ENCODE measurements at places on chromosomes 12 and 14. TPM values are rescaled to one million over a fixed set of nuclear protein-coding genes. Genes with fewer than 3 reads are reported as not detected.

DNA sequence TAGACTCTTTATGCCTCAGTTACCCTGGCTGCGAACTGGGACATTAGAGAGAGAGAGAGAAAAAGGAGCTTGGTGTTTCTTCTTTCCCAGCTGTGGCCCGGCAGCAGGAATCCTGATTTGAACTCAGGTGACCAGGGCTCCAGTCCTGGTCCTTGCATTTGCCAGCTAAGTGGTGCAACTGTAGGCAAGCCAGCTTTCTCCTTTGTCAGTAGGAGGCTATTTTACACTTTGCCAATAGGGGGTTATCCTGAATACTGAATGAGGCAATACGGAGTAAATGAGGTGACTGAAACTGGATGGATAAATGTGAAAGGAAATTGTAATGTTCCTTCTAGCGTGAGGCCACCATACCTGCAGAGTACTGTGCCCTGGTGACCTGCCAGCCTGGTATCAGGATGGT is 27.8 kb downstream of the KCNA5 start:
- H3K36me3 ChIP-seq: no peaks in the 10 kb centered on the region
- no peak overlapping the region for H3K27ac ChIP-seq
- no peaks in the 10 kb centered on the region for H3K27me3 ChIP-seq
- no peak for DNase-seq

DNA sequence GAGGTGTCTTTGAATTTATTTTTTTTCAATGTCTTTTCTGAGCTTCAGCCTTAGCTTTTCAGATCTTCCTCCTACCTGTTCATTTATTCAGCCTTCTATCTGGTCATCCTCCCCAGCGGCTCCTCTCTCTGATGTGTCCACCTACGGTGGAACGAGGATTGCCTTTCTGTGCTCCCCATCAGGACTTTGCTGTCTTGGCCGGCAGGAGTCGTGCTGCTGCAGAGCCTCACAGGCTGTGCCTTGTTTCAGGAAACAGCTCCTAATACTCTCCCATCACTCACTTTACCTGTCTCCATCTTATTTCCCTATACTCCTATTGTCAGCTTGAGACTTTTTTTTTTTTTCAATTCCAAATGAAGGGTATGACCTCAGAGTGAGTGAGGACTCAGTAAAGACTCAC is 76.9 kb downstream of the KICS2 start:
- H3K4me1 ChIP-seq: no peaks in the 10 kb centered on the region
- H3K36me3 ChIP-seq: no peaks in the 10 kb centered on the region
- no peak overlapping the region for H3K4me3 ChIP-seq

DNA sequence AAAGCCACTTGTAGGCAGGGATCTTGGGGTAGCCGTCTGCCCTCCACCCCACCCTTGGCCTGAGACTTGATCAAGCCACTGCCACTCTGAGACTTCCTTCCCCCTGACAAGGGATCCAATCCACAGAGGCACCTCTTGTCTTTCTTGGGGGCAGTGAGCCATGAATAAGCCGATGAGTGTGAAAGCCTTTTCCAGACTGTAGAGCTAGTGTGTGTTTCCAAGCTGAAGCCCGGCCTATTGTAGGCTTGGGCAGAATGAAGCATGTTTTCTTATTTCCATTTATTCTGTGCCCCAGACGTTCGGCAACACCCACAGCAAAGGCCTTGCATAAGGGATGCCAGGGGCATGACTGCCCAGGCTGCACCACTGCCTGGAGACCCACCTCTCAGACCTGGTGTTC is 991.6 kb downstream of the BCL11B start:
- no peaks in the 10 kb centered on the region for H3K27me3 ChIP-seq
- no peaks in the 10 kb centered on the region for H3K36me3 ChIP-seq
- H3K4me1 ChIP-seq: no peaks in the 10 kb centered on the region
- no peak overlapping the region for H3K4me3 ChIP-seq

GRCh38 chr12:39368891-39369290 is 74.0 kb downstream of the KIF21A start:
- no peaks in the 10 kb centered on the region for H3K36me3 ChIP-seq
- H3K4me3 ChIP-seq: no peak overlapping the region
- H3K27ac ChIP-seq: no peak overlapping the region
- H3K27me3 ChIP-seq: no peaks in the 10 kb centered on the region
- no peaks in the 10 kb centered on the region for H3K4me1 ChIP-seq

- H3K4me1 ChIP-seq: no peaks in the 10 kb centered on the region
- no peaks in the 10 kb centered on the region for H3K36me3 ChIP-seq
- H3K27me3 ChIP-seq: no peaks in the 10 kb centered on the region
- DNase-seq: peak; percentile 14
- H3K4me3 ChIP-seq: no peak overlapping the region
- no peak overlapping the region for H3K27ac ChIP-seq
Observed at GRCh38 chr14:68634874-68635595, 157.8 kb downstream of the ZFP36L1 start.

GRCh38 chr12:89663577-89664357 is 44.9 kb downstream of the ATP2B1 start:
- H3K4me3 ChIP-seq: no peak overlapping the region
- no peaks in the 10 kb centered on the region for H3K4me1 ChIP-seq
- no peaks in the 10 kb centered on the region for H3K27me3 ChIP-seq
- no peaks in the 10 kb centered on the region for H3K36me3 ChIP-seq
- no peak overlapping the region for H3K27ac ChIP-seq

Gene NANOG
- 0.57 TPM for total RNA-seq

GRCh38 chr12:131871677-131872076 is 22.7 kb upstream of the ULK1 start:
- H3K4me1 ChIP-seq: no peaks in the 10 kb centered on the region
- no peak overlapping the region for H3K4me3 ChIP-seq
- H3K27me3 ChIP-seq: no peaks in the 10 kb centered on the region
- no peak overlapping the region for H3K27ac ChIP-seq

Gene TSPAN11
- 14.1 TPM for total RNA-seq

DNA sequence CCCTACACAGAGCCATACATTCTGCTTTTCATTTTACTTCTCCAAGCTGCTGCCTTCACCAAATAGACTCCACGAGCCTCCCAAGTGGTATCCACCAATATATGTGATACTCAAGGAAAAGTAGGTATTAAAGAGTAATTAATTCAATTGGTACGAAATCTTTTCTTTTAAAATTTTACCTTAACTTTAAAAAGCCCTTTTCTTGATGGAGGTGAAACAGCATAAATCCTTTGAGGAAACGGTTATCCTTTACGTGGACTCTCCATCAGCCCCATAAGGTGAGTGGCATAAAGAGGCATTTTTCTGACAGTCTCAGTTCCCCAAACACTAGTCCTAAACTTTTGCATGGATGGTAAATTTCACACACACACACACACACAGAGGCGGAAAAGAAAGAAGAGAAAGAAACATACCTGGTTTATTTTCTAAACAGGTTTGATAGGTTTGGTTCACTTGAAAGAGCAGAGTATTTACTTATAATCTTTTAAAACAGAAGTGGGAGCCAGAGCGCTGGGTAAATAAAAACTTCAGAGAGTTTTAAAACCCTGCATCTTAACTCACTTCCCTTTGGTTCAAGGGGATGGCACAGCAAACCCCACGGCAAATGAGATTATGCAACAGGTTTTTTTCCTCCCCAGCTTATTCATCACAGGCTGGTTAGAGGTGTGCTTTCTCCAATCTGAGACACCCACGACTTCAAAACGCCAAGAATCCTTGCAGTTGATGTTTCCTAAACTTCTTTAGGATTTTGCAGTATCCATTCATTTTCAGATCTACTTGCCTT is 1.9 kb downstream of the DUSP16 start:
- H3K4me1 ChIP-seq: peaks cover 3% of the 10 kb centered on the region
- no peaks in the 10 kb centered on the region for H3K27me3 ChIP-seq
- no peak for DNase-seq
- peak overlapping the region; percentile 100 for H3K27ac ChIP-seq

GRCh38 chr14:73627151-73627558 is 14.8 kb downstream of the ACOT6 start:
- no peaks in the 10 kb centered on the region for H3K27me3 ChIP-seq
- H3K4me3 ChIP-seq: no peak overlapping the region
- no peaks in the 10 kb centered on the region for H3K36me3 ChIP-seq
- H3K4me1 ChIP-seq: no peaks in the 10 kb centered on the region
- no peak overlapping the region for H3K27ac ChIP-seq
- no peak for DNase-seq

DNA sequence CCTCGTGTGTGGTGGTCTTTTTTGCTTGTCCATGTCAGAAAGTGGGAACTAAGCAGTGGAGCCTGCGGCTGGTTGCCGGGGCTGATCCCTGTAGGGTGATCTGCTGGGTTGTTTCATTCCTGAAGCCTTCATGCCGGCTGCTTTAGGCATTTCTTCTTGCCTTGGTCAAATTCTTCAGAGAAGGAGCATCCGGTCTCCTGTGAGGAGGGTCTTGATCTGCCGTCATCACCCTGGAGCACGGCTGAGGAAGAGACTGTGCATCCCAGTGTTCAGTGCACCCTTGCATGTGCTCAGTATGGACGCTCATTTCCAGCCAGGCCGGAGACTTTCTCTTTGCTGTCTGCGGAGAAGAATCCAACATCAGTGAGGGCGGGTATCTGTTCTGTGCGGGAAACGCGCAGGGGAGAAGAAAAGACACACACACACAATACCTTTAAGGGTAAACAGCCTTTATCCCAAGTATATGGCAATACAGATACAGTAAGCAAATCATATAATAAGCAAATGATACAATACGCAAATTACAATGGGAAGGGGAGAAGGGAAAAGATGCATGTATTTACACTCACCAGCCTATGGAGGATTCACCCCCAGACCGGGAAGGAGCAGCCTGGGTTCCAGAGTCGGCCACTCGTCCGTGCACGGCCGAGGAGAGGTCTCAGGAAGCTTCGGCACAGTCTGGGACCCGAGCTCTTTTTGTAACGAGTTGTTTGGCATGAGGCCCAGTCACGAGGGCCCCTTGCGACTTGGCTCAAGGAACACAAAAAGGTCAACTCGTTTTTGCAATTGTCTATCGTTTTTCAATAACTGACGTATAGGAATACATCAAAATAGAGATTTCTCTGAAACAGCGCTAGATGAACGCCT is 1366.8 kb upstream of the TMEM132C start:
- H3K27ac ChIP-seq: no peak overlapping the region
- no peaks in the 10 kb centered on the region for H3K4me1 ChIP-seq
- no peaks in the 10 kb centered on the region for H3K27me3 ChIP-seq

GRCh38 chr14:61577506-61577931 is 117.8 kb upstream of the HIF1A start:
- H3K27me3 ChIP-seq: no peaks in the 10 kb centered on the region
- H3K4me3 ChIP-seq: no peak overlapping the region
- H3K27ac ChIP-seq: no peak overlapping the region
- H3K36me3 ChIP-seq: no peaks in the 10 kb centered on the region
- DNase-seq: no peak

Gene CLEC4C
- total RNA-seq: not detected

DNA sequence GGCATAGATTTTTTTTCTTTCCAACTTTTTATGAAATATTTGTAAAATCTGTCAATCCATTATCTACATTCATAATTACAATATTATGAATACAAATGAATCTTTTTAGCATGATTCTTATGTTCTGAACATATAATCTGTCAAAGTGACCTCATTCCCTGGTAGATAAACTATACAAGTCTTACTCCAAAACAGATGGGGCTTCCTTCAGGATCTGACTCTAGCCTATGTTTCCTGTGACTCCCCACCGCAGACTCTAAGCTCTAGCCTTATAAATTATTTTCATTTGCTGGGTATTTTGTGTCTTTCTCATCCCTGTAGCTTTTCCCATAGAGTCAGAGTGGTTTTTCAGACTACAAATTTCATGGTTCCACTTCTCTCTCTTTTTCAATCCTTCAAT is 202.1 kb upstream of the KITLG start:
- H3K36me3 ChIP-seq: no peaks in the 10 kb centered on the region
- no peak for DNase-seq
- no peaks in the 10 kb centered on the region for H3K27me3 ChIP-seq
- no peak overlapping the region for H3K4me3 ChIP-seq
- no peak overlapping the region for H3K27ac ChIP-seq
- H3K4me1 ChIP-seq: no peaks in the 10 kb centered on the region

GRCh38 chr12:67068761-67069450 is 200.3 kb upstream of the CAND1 start:
- H3K27ac ChIP-seq: no peak overlapping the region
- H3K4me3 ChIP-seq: peak overlapping the region; percentile 37
- no peaks in the 10 kb centered on the region for H3K4me1 ChIP-seq

- no peak overlapping the region for H3K27ac ChIP-seq
- no peak for DNase-seq
- no peak overlapping the region for H3K4me3 ChIP-seq
- H3K36me3 ChIP-seq: no peaks in the 10 kb centered on the region
- H3K27me3 ChIP-seq: no peaks in the 10 kb centered on the region
- no peaks in the 10 kb centered on the region for H3K4me1 ChIP-seq
Observed at GRCh38 chr14:70181276-70181675, 7.5 kb downstream of the SLC8A3 start.

DNA sequence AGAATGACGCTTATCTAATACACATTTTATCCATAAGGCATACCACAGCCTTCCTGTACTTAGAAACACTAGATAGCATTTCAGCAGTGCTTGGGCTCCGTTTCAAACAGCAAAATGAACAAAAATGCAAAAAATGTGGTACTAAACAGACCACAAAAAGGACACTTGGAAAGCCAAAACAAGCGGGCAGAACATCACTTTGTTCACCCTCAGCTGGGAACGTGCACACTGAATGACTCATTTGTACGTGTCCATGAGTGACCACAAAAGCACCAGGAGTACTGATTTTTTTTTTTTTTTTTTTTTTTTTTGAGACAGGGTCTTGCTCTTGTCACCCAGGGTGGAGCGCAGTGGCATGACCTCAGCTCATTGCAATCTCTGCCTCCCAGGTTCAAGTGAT is 8.9 kb upstream of the FOXN3 start:
- H3K4me3 ChIP-seq: no peak overlapping the region
- no peaks in the 10 kb centered on the region for H3K4me1 ChIP-seq
- H3K27ac ChIP-seq: peak overlapping the region; percentile 60
- H3K27me3 ChIP-seq: no peaks in the 10 kb centered on the region

DNA sequence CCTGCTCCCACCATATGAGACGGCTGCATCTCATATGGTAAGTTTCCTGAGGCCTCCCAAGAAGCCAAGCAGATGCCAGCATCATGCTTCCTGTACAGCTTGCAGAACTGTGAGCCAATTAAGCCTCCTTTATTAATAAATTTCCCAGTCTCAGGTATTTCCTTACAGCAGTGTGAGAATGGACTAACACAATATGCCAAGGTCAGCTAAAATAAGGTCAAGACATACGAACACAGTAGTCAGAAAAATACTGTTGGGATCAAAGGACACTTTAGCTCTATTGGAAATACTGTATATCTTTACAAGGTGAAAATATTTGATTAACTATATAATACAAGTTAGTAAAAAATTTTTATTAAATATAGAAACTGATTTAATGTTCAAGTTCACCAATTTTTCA is 28.8 kb downstream of the SEL1L start:
- DNase-seq: no peak
- H3K27ac ChIP-seq: no peak overlapping the region
- peaks cover 8% of the 10 kb centered on the region for H3K36me3 ChIP-seq
- no peaks in the 10 kb centered on the region for H3K4me1 ChIP-seq
- H3K27me3 ChIP-seq: no peaks in the 10 kb centered on the region

Gene KLHL33
- total RNA-seq: 1.3 TPM

- no peaks in the 10 kb centered on the region for H3K36me3 ChIP-seq
- peaks cover 1% of the 10 kb centered on the region for H3K27me3 ChIP-seq
- H3K4me1 ChIP-seq: no peaks in the 10 kb centered on the region
- no peak overlapping the region for H3K27ac ChIP-seq
- no peak for DNase-seq
Observed at GRCh38 chr14:61219673-61220072, 61.5 kb downstream of the TMEM30B start.

Gene TMEM233
- total RNA-seq: 2.5 TPM

Gene KRT2
- not detected for total RNA-seq

GRCh38 chr12:119705182-119705581 is 37.2 kb downstream of the PRKAB1 start:
- H3K27ac ChIP-seq: no peak overlapping the region
- no peaks in the 10 kb centered on the region for H3K36me3 ChIP-seq
- H3K4me3 ChIP-seq: no peak overlapping the region
- H3K4me1 ChIP-seq: no peaks in the 10 kb centered on the region
- no peaks in the 10 kb centered on the region for H3K27me3 ChIP-seq
- no peak for DNase-seq
